ENCODE measurements at places on chromosomes 4 and X.
A peak's percentile ranks its signal among the peaks of the same experiment; 100 is the strongest.

DNA sequence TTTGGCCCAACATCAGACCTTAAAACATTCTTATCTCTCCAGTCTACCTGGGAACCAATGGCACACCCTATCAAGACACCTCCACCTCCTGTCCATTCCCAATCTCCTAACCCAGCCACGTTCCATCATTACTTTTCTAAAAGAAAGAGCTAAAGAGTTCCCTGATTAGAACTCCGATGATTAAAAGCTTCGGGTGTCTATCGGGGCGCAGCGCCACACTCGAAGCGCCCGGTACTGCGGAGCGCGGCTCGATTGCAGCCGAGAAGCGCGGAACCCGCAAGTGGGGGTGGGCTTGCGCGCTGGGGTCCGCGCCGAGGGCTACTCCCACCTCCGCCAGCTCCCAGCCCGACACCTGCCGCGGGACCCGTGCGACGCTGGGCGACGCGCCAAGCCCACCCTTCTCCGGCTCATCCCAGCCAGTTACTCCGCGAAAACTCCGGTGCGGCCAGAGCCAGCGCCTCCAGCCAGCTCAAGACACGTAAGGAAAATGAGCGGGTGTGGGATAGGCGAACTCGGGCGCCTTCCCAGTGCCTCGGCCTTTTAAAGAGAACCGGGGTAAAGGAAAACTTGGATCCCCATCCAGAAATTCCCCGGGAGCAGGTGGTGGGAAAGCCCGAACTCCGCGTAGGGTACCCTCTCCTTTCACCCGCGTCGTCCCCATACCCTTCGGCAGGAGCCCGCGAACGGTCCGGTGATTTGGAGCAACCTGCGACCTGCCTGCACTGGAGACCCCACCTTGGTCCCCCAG is 593 bp downstream of the NPY1R start:
- peak; percentile 68 for ATAC-seq

DNA sequence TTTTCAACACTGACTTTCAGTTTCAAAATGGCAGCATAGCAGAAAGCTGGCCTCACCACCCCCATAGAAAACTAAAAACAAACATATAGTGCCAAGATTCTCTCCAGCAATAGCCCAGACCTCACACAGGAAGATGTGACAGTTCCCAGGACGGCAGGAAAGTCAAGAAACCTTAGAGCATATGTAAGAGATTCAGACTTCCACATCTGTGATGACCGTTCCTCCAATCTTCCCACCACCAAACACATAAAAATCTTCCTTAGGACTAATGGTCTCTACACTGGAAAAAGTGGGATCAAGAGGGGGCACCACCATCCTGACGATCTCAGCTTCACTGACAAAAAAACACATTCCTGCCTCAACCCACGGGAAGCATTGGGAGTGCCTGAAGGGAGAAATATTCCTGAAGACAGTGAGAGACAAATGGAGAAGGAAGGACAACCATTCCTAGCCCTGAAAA is 134.1 kb upstream of the CPXCR1 start:
- ATAC-seq = no peak

DNA sequence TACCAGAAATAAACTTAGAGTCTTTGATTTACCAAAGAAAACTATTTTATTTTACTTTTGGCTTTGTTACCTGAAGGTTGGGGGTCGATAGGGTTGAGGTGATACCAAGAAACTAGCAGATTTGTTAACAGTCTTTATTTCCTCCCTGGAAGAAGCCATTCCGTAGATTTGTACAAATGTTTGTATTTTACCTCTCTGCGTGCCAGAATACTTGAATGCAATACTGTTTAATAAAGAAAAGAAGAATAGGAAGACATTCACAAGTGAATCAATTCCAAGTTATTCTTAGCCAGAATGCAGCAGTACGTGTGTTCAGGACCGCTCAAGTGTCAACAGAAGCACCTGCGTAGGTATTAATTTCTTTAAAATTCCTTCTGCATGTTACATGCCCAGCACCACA is 260.3 kb upstream of the TENM3 start:
- ATAC-seq = no peak

DNA sequence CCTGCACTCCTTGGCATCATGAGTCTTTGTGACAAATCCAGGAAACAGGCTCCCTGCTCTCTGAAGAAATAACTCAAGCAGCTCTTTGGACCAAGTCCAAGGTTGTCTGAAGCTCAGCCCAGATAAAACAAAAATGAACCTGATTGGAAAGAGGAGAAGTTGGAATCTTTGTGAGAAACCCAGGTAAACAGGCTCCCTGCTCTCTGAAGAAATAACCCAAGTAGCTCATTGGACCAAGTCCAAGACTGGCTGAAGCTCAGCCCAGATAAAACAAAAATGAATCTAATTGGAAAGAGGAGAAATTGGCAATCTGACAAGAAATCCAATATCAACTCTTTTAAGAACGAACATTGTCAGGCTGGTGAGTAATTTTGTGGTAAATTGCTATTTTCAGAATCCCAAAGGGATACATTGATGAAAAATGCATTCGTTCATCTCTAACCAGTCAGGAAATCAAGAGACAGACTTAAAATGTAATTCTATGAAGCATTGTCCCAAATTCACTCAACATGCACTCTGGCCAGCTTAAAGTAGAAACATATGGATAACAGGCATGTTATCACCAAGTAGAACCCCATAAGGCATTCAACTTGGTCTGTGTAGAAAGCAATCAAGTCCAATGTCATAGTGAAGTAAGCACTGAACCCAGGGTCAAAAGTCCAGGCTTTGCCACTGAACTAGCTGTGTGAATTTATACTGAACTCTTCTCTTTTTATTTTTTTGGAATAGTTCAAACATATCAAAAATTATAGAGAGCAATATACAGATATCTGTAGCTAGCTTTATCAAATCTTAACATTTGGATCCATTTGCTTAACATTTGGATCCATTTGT is 16.8 kb upstream of the NFXL1 start:
- ATAC-seq = no peak

DNA sequence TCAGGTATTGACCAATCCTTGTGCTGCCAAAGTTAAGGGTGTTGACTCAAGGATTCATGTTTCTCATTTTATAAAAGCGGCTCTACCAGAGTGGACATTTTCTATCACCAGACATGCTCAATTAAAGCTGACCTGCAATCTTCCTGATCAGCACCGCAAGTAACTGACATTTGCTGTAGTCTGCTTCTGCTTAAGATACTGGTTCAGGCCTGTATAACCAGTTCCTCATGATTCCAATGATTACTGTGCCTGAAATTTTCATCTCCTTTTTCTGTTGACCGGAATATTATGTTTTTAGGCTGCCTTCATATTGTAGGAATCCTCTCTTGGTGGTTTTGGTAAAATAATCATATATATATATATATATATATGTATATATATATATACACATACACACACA is 160.2 kb upstream of the SPIN4 start:
- no peak for ATAC-seq

Measured in motor neuron (in vitro differentiated cells).